ENCODE measurements at places on chromosomes 13 and 19.

- no peak for DNase-seq
Observed at GRCh38 chr13:106551751-106552150, 16.2 kb downstream of the ARGLU1 start.

GRCh38 chr19:3642987-3643673 lies 16.5 kb upstream of the CACTIN start:
- no peak for DNase-seq

DNA sequence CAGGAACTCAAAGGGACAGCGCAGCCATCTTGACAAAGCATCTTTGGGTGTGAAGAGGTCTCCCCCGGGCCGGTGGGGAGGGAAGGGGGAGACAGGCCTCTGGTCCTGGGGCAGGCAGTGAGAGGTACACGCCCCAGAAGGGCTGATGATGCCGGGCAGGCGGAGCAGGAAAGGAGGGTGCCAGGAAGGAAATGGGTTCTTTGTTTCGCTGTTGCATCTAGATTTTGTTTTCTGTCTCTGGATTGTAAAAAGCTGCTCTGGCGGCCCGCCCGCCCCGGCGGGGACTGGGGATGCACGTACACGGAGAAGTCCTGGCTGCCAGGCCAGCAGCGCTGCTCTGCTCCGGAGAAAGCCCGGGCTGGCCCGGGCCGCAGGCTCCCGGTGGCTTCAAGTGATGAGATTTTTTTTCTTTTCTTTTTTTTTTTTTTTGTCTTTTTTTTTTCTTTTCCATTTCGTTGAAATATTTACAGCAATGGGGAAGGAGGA lies 13.2 kb upstream of the ASF1B start:
- peak; percentile 21 for DNase-seq

DNA sequence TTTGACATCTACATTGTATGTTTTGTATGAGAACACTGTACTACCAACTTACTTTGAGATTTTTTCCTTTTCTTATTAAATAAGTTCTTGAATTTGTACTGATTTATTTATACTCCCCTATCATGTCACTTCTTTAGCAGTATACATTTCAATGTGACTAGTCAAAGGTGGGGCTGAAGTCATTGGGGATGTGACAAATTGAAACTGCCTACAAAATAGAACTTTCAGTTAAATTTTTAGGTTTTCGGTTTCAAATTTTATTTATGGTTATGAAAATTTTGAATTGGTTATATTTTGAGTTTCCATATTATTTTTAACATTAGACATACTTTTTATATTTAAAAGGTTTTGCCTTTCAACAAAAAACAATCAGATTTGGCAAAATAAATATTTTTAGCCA lies 221.6 kb downstream of the NBEA start:
- no peak for DNase-seq

- no peak for DNase-seq
Observed at GRCh38 chr19:36819130-36819630, 19.0 kb downstream of the ZNF790 start.

- DNase-seq, result peak; percentile 47
Observed at GRCh38 chr19:57302020-57302465, 18.2 kb upstream of the ZNF543 start.

- no peak for DNase-seq
Observed at GRCh38 chr13:114174529-114174961, 4.5 kb upstream of the CFAP97D2 start.

GRCh38 chr13:64529874-64530485 lies 2700.2 kb downstream of the PCDH9 start:
- DNase-seq, result peak; percentile 21

DNA sequence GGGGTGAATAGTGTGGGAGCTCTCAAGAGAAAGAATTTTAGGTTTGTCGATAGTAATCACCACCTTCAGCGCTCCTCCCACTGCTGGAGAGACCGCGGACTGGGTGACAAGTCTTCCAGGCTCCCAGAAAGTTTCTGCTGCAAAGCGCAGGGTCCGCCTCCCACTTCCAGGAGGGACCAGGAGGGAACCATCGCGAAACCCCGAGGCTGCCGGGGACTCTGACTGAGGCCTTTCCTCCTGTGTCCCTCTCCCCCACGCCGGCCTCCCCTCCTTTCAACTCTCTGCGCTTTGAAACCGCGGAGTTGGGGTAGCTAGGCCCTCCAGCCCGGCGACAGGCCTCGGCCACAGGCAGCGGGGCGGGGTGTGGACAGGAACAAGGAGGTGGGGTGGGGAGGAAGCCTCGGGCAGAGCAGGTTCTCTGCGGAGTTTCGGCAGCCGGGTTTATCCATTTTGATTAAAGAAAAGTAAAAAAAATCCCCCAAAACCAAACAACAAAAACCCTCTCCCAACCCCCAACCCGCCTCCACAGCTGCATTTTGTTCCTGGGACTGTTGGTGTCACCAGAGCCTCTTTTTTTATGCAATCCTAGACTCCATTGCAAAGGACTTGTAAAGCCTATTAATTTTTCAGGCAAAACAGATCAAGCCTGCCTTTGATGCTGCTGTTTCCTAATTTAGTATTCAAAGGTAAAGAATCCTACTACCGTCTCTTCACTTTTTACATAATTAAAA lies 157.2 kb downstream of the TM9SF2 start:
- DNase-seq, result peak; percentile 32

DNA sequence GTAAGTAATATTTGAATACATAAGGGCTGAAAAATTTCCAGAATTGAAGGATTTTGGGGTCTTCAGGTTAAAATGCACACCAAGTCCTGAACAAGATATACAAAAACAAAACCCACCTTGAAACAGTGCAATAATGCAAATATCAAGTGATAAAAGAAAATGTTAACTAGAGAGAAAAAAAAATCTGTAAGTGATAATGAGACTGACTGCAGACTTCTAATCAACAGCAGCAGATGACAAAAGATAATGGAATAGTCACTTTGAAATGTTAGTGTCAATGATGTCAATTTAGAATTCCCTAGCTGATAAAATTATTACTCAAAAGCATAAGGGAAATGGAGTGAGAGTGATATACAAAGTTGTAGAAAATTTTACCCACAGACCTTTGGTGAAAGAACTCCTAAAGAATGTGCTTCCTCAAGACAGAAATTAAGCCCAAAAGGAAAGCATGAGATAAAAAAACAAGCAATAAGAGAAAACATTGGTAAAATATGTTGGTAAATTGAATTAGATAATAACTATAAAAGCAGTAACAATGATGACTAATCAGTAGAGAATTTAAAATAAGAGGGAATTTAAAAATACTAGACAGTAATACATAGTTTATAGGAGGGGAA lies 12.4 kb upstream of the DGKH start:
- DNase-seq, result no peak

- DNase-seq, result no peak
Observed at GRCh38 chr13:39577838-39578491, 25.0 kb downstream of the LHFPL6 start.

GRCh38 chr13:114074671-114075315 lies 57.6 kb downstream of the RASA3 start:
- DNase-seq, result no peak

GRCh38 chr13:30376426-30377311 lies 45.6 kb upstream of the UBE2L5 start:
- no peak for DNase-seq

DNA sequence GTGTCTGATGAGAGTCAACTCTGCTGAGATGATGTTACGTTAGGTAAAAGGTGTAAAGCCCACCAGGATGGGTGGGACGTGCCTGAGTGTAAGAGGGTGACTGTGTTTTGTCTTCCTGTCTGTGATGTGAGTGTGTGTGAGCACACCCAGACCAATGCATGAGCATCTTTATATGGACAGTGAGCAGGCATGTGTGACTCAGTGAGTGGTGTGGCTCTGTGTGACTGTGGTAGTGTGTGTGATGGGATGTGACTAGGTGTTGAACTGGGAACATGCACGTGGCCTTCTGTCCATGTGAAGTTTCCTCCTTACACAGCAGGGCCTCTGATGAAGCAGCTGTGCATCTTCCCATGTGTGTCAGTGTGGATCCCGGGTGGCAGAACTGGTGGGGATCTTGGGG lies 17.8 kb upstream of the LGALS16 start:
- DNase-seq, result no peak

DNA sequence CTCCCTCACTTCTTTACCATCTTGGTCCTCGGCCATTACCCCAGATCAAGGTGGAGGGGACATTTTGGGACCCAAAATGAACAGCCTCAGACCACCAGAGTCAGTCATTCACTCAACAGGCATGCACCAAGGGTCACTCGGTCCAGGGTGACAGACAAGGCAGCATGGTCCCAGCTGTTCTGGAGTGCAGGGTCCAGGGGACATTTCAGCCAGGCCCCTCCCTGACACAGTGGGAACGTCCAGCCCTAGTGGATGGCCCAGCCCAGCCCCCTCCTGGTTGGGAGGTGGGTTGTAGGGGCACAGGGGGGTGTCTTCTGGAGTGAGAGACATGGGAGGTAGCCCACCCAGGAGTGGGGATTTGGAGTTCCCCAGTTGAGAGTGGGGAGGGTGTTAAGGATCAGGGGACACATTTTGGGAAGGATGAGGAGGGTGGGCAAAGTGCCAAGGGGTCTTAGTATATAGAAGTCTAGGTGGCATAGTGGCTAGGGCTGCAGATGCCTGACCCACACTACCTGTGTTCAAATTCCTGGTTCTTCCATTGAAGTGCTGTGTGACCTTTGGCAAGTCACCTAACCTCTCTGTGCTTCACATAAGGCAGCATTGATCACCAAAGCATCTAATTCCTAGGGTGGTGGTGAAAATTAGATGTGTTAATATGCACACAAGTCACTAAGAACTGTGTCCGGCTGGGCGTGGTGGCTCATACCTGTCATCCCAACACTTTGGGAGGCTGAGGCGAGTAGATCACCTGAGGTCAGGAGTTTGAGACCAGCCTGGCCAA lies 2.5 kb upstream of the FCER2 start:
- DNase-seq, result no peak

DNA sequence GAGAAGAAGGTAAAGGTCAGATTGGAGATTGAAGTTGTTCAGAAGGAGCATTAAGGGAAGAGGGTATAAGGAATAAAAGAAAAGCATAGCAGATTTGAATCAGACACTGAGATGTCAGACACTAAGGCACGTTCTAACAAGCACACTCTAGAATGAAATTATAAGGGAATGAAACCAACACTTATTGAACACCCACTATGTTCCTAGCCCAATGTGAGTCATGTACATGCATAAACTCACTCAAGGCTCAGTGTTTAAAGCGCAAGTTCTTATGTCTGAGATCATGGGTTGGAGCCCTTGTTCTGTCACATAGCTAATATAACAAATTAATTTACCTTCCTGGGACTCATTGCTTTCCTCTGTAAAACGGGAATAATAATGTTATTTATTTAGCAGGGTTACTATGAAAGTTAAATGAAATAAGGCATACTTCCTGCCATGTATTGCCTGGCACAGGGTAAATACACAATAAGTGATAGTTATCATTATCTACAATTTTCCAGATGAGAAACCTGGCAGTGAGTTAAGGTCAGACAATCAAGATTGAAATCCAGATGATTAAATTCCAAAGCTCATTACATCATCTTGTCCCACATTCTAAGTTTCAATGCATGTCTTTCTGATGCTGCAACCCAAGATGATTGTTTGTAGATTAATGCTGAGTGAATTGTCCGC lies 68.3 kb upstream of the DACH1 start:
- no peak for DNase-seq

DNA sequence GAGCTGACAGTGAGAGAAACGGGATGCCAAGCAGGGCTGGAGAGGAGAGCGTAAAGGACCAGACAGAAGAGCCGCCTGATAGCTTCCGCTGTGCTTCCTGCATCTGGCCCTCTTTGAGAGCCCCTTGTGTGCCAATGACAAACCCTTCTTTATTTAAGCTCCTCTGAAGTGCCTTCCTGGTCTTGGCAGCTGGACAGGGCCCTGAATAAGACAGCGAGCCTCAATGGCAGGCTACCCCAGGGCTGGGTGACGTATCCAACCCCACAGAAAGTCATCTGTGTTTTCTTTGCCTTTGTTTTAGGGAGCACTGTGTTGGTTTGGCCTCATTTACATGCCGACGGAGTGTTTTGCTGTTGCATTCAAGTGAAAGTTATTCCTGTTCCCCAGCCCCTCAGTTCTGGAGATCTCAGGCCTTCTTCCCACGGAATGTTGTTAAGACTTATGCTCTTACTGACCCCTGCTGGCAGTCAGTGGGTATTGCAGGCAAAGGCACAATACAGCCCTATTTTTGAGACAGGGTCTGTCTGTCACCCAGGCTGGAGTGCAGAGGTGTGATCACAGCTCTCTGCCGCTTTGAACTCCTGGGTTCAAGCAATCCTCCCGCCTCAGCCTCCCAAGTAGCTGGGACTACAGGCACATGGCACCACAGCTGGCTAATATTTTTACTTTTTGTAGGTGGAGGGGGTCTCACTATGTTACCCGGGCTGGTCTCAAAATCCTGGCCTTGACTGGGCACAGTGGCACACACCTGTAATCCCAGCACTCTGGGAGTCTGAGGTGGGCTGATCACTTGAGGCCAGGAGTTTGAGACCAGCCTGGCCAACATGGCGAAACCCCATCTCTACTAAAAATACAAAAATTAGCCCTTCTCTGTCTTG lies 16.8 kb downstream of the CCL25 start:
- DNase-seq, result peak; percentile 52

- no peak for DNase-seq
Observed at GRCh38 chr13:37959284-37959683, 89.7 kb upstream of the TRPC4 start.
